Tongue (tissue), 3 donors: ENCODE measurements at places on chromosomes 5 and 9.

GRCh38 chr5:151703780-151704179 lies 17.1 kb upstream of the SPARC start:
- DNase-seq = no peak

- DNase-seq = peak; percentile 90
These were observed 192.4 kb downstream of the MEF2C start for GRCh38 chr5:88690409-88691229.

DNA sequence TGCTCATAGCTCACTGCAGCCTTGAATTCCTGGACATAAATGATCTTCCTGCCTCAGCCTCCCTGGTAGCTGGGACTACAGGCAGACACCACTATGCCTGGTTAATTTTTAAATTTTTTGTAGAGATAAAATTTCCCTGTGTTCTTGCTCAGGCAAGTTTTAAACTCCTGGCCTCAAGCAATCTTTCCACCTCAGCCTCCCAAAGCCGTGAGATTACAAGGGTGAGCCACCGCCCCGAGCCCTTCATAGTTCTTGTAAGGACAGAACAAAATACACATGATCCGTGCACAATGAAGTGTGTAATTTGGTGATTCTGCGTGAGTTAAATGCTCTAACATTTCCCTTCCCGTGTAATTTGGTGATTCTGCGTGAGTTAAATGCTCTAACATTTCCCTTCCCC lies 27.7 kb upstream of the MYO10 start:
- no peak for DNase-seq

GRCh38 chr5:136622747-136623146 lies 257.4 kb upstream of the TRPC7 start:
- DNase-seq = no peak

GRCh38 chr5:60700416-60700757 lies 421 bp upstream of the DEPDC1B start:
- peak; percentile 58 for DNase-seq

- peak; percentile 81 for DNase-seq
These were observed at the start of gene TGFBI for GRCh38 chr5:136028782-136029742. Gene TGFBI, plus strand, starts transcription at chr5:136028988. Its CDS starts 68 bp downstream, at chr5:136029056.

- no peak for DNase-seq
These were observed 67.8 kb upstream of the NEURL1B start for GRCh38 chr5:172573120-172573882.

DNA sequence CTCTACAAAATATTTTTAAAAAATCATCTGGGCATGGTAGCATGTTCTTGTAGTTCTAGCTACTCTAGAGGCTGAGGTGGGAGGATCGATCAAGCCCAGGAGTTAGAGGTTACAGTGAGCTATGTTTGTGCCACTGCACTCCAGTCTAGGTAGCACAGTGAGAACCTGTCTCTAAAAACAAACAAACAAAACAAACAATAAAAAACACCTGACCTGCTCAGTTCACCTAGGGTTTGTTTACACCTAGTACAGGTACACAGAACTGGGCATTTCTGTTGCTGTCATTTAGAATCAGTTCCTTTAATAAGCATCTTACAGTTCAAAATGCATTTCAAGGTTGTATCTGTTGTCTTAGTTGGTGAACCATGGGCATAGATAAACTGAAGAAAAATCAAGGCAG lies 95.3 kb downstream of the MEGF10 start:
- DNase-seq = no peak

- DNase-seq = no peak
These were observed 3.1 kb upstream of the ZCCHC10 start for GRCh38 chr5:133029416-133029815.

GRCh38 chr5:82297711-82298110 lies 19.6 kb upstream of the RPS23 start:
- no peak for DNase-seq

DNA sequence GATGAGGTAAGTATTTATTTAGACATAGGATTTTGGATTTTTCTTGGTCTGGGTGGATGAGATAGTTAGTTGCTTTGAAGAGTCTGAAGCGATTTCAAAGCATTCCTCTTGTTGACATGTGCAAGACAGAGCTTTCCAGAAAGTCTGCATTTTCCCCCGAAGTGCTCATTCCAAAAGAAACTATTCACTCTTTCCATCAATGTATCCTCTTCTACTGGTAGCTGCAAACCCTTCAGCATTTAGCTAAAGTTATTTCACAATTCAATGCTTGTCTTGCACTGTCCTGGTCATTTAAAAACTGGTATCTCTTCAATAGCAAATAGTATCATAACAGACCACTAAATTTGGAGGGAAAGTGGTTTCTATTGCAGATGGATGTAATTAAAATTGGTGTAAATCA lies 13.0 kb downstream of the NREP start:
- DNase-seq = peak; percentile 55

DNA sequence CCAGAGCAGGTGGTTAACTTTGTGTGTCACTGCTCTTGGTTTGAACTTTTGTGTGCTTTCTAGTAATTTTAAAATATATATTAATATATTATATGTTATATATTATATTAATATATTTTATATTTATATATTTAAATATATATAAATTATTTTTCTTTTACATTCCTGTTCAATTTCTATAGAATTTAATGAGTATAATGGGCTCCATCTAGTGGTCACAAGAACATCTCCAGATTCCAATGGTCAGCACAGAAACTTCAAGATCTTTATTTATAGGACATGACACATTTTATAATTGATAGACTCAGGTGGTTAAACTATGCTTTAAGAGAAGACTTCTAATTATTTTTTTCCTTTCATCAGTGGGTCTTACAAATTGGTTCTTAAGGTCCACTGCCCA lies 39.1 kb downstream of the COL23A1 start:
- DNase-seq = peak; percentile 58

GRCh38 chr5:78971998-78972397 lies 13.1 kb downstream of the ARSB start:
- no peak for DNase-seq

GRCh38 chr5:74476819-74477453 lies 163.6 kb downstream of the ENC1 start:
- DNase-seq = no peak

- DNase-seq = no peak
These were observed 21.1 kb downstream of the TLE4 start for GRCh38 chr9:79592726-79593493.

- DNase-seq = peak; percentile 13
These were observed 2245.5 kb upstream of the WWC1 start for GRCh38 chr5:166045961-166046360.

- no peak for DNase-seq
These were observed 28.1 kb downstream of the CAMSAP1 start for GRCh38 chr9:135879237-135879601.

DNA sequence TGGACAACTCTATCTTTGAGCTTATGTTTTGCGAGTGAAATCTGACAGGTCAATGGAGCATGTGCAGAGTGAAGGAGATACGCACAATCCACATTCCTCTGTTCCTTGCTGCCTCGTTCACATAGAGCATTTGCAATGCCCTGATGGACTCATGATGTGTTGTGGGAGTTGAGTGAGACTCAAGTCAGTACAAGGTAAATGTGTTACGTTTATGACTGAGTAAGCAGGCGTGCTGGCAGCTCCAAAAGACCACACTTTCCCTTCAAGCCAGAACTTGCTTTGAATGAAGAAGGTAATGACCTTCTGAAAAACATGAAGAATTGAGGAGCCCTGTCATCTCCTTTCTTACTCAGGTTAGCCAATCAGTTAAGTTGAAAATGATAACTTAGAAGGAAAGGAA lies 477.8 kb downstream of the CTNND2 start:
- no peak for DNase-seq

DNA sequence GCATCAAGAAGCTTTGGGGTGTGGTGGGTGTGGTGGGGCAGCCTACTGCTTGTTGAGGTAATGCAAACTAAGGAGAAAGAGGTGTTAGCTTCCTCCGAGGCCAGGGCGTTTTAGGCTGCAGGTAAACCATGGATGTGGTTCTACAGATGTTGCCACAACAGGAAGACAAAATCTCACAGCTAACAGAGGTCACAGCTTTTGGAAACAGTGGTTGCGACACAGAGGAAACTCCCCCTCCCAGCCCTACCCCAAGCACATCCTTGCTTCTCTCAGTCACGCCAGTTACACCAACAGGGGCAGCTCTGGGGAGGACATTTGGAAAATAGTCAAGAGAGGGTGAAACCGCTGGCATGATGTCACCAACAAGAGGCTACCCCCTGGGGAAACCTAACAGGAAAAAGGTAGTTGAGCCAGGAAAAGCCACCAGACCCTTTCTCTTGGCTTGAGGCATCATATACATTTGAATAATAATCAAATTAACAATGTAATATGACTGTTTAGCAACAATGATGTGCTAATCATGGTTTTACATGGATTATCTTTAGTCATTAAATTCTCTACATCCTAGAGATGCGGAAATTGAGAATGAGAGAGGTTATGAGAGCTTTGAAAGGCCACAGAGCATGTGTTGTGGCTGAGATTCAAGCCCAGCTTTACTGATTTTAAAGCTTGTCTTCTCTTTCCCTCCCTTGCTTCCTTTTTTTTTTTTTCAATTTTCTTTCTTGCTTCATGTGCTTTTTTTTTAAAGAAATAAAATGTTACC lies 82.2 kb upstream of the IL12B start:
- DNase-seq = no peak

- DNase-seq = no peak
These were observed 925.3 kb downstream of the TLE4 start for GRCh38 chr9:80496901-80497556.

DNA sequence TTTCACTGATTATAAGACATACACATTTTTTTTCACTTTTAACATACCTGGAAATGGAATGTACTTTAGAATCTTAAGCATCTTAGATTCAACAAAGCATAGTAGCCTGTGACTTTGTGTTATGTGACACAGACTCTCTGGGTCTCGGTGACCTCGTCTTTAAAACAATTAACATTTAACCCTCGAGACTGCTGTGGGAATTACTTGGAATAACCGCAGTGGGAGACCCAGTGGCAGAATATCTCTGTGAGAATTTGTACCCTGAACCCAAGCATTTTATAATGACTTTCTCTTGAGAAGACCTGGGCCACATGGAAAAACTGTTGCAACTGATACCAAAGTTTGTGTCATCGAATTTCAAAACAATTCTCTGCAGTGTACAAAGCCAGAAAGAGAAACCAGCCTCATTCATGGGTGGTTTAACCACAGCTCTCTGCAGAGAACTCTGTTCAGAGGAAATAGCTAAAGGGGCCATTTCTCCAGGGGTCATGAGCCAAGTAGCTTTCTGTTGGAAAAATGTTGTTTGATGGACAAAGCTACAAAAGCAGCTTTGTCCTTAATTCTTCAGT lies 10.0 kb upstream of the RETREG1 start:
- no peak for DNase-seq

GRCh38 chr9:38226491-38226951 lies 157.5 kb upstream of the SHB start:
- DNase-seq = peak; percentile 23

- no peak for DNase-seq
These were observed 25.2 kb downstream of the SKP2 start for GRCh38 chr5:36177154-36177553.

DNA sequence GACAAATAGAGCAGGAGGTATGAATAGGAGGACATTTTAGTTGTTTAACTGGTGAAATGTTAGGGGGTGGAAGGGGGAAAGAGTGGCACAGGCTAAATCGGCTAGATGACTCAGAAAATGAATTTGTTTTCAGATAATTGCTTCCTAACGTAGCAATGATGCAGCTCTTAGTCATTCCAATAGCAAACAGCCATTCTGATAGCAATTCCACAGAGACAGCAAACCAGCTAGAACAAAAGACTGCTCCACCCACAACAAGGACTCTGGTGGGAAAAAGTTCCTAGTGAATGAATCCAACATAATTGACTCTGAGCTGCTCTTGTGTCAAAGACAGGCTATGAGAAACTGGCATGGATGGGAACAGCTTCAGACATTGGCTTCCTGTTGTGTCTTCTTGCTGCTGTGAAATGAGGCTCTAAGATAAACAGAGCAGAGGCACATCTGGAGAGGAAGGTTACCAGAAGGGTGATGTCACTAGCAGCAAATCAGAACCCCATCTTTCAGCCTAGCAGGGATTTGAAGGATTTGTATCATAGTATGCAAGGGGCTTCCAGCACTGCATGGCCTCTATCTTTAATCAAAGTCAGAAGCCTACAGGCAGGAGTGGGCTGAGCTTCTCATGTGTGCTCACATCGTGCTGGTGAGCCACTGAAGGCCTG lies 28.1 kb upstream of the F2RL1 start:
- DNase-seq = peak; percentile 89

GRCh38 chr5:167861129-167861927 lies 430.1 kb upstream of the WWC1 start:
- peak; percentile 51 for DNase-seq

- no peak for DNase-seq
These were observed 28.7 kb upstream of the PDE8B start for GRCh38 chr5:77181596-77182304.

GRCh38 chr5:38393636-38394035 lies 135.3 kb downstream of the EGFLAM start:
- no peak for DNase-seq
